ENCODE measurements at places on chromosomes 2 and 18. TPM values are rescaled to one million over a fixed set of nuclear protein-coding genes. Genes with fewer than 3 reads are reported as not detected.

Gene SP140
- 2.2 TPM for polyA plus RNA-seq

Gene DPP10
- polyA plus RNA-seq, result 17.3 TPM

- H3K4me1 ChIP-seq, result peaks cover 3% of the 10 kb centered on the region
- H3K27me3 ChIP-seq, result no peaks in the 10 kb centered on the region
- H3K27ac ChIP-seq, result no peak overlapping the region
- no peaks in the 10 kb centered on the region for H3K36me3 ChIP-seq
- no peak overlapping the region for H3K4me3 ChIP-seq
- no peak for DNase-seq
Observed at GRCh38 chr2:59680863-59681262, 872.6 kb downstream of the BCL11A start.

Gene MALL
- 147 TPM for polyA plus RNA-seq

Gene SLC16A14
- 1.9 TPM for polyA plus RNA-seq

DNA sequence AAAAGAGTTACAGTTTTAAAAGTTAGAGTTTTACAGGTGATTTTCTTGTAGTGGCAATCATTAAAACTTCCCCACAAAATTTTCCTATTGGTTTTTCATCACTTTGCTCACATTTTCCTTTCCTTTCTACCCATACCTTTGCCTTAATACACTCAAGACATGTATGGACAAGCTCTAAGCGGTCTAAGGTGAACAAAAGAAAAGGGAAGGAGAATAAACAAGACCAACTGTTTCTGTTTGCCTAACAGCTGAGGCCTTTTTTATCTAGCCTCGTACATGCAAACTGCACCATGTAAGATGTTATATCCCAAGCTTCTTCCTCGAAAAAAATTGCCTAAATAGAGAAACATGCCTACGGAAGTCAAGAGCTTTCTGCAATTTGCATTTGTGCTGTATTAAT lies 33.9 kb upstream of the TBC1D8 start:
- no peak overlapping the region for H3K4me3 ChIP-seq
- H3K36me3 ChIP-seq, result no peaks in the 10 kb centered on the region
- H3K27ac ChIP-seq, result no peak overlapping the region
- no peaks in the 10 kb centered on the region for H3K4me1 ChIP-seq
- DNase-seq, result no peak

DNA sequence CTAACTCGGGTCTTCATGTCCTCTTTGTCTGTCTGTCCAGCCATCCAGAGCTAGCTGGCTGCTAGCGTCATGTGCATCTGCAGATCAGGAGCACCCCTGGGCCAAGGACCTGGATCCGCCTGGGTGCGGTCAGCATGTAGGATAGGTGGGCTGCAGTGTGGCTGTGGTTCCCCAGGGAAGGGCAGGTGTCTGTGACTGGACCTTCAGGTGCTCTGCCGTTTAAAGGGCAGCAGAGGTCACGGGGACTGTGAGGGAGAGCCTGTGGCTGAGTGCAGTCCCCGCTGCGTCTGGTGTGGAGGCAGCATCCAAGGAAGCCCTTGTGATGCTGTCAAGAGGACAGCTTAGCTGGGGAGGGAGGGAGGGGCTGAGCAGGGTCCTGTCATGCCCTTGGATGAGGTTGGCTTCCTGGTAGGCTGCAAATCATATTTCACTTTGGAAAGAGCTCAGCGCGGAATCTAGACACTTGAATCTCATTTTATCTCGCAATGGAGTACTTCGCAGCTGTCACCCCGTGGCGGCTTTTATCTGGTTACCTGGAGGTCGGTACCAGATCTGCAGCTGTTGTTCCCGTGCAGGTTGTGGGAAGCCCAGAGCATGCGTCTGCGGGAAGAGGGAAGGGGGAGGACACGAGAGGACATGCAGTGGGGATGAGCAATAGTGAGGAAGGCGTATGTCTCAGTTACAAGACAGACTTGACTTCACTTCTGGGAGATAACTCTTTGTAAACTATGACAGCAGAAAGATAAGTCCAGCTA lies 5.9 kb upstream of the RALB start:
- peaks cover 59% of the 10 kb centered on the region for H3K4me1 ChIP-seq
- no peaks in the 10 kb centered on the region for H3K27me3 ChIP-seq
- H3K27ac ChIP-seq, result peak overlapping the region; percentile 81

GRCh38 chr2:72995430-72996116 lies 75.9 kb downstream of the SFXN5 start:
- no peak for DNase-seq
- H3K36me3 ChIP-seq, result peaks cover 15% of the 10 kb centered on the region
- peaks cover 12% of the 10 kb centered on the region for H3K4me1 ChIP-seq
- H3K27ac ChIP-seq, result no peak overlapping the region

- H3K27ac ChIP-seq, result peak overlapping the region; percentile 84
- H3K4me1 ChIP-seq, result peaks cover 9% of the 10 kb centered on the region
- peak overlapping the region; percentile 80 for H3K4me3 ChIP-seq
- H3K36me3 ChIP-seq, result no peaks in the 10 kb centered on the region
- peak; percentile 22 for DNase-seq
Observed at GRCh38 chr18:50193796-50194630, 934 bp downstream of the MYO5B start.

- H3K27ac ChIP-seq, result no peak overlapping the region
- H3K36me3 ChIP-seq, result peaks cover 31% of the 10 kb centered on the region
- H3K4me3 ChIP-seq, result no peak overlapping the region
- H3K27me3 ChIP-seq, result no peaks in the 10 kb centered on the region
Observed at GRCh38 chr2:6856548-6856920, 9.2 kb downstream of the CMPK2 start.

- H3K36me3 ChIP-seq, result peaks cover 4% of the 10 kb centered on the region
- H3K27ac ChIP-seq, result peak overlapping the region; percentile 95
- no peak for DNase-seq
- peaks cover 6% of the 10 kb centered on the region for H3K4me1 ChIP-seq
- H3K27me3 ChIP-seq, result no peaks in the 10 kb centered on the region
- H3K4me3 ChIP-seq, result peak overlapping the region; percentile 88
Observed at GRCh38 chr2:148021886-148022285, 995 bp downstream of the MBD5 start.

Gene CEP192
- 27.9 TPM for polyA plus RNA-seq

Gene EMX1
- polyA plus RNA-seq, result 0.22 TPM

GRCh38 chr2:72605836-72606442 lies 219.9 kb downstream of the EXOC6B start:
- no peaks in the 10 kb centered on the region for H3K36me3 ChIP-seq
- no peaks in the 10 kb centered on the region for H3K27me3 ChIP-seq
- H3K4me1 ChIP-seq, result no peaks in the 10 kb centered on the region
- H3K4me3 ChIP-seq, result no peak overlapping the region
- H3K27ac ChIP-seq, result no peak overlapping the region

- H3K36me3 ChIP-seq, result no peaks in the 10 kb centered on the region
- H3K4me1 ChIP-seq, result no peaks in the 10 kb centered on the region
- no peaks in the 10 kb centered on the region for H3K27me3 ChIP-seq
- no peak for DNase-seq
Observed at GRCh38 chr2:81767187-81767912, 1462.8 kb upstream of the LRRTM1 start.

- DNase-seq, result no peak
- H3K27ac ChIP-seq, result no peak overlapping the region
- H3K4me3 ChIP-seq, result no peak overlapping the region
- H3K27me3 ChIP-seq, result no peaks in the 10 kb centered on the region
Observed at GRCh38 chr18:29652797-29653196, 1389.7 kb downstream of the DSC3 start.

Gene TLX2
- 5.0 TPM for polyA plus RNA-seq

Gene ADAM23
- polyA plus RNA-seq, result 3.3 TPM

DNA sequence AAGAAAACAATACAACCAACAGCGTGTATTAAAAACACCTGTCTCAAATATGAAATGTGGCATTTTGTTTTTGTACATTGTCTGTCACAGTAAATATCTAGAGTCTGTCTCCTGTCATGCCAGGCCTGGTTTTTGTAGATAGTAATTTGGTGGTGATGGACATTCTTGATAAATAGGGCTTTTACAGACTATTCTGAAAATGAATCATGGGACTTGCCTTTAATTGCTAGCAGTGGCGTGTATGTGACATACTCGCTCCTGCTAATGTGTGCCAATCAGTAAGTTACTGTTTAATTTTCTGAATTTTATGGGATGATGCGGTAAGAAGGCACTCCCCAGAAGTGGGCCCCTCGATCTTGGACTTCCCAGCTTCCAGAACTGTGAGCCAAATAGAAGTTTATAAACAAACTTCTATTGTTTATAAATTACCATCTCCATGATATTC lies 83.7 kb downstream of the TANC1 start:
- no peaks in the 10 kb centered on the region for H3K36me3 ChIP-seq
- no peak overlapping the region for H3K27ac ChIP-seq
- no peaks in the 10 kb centered on the region for H3K4me1 ChIP-seq
- no peak overlapping the region for H3K4me3 ChIP-seq
- no peaks in the 10 kb centered on the region for H3K27me3 ChIP-seq
- DNase-seq, result peak; percentile 28

GRCh38 chr2:54955358-54956110 lies 94.7 kb downstream of the RTN4 start:
- no peaks in the 10 kb centered on the region for H3K36me3 ChIP-seq
- H3K4me3 ChIP-seq, result no peak overlapping the region
- peaks cover 7% of the 10 kb centered on the region for H3K4me1 ChIP-seq
- no peaks in the 10 kb centered on the region for H3K27me3 ChIP-seq
- H3K27ac ChIP-seq, result no peak overlapping the region

GRCh38 chr2:12203528-12203927 lies 457.1 kb downstream of the LPIN1 start:
- H3K27ac ChIP-seq, result no peak overlapping the region
- no peak overlapping the region for H3K4me3 ChIP-seq
- no peak for DNase-seq
- H3K27me3 ChIP-seq, result no peaks in the 10 kb centered on the region

GRCh38 chr2:132439703-132440398 lies 23.2 kb downstream of the GPR39 start:
- DNase-seq, result peak; percentile 69
- H3K4me3 ChIP-seq, result no peak overlapping the region
- H3K36me3 ChIP-seq, result no peaks in the 10 kb centered on the region
- H3K27ac ChIP-seq, result peak overlapping the region; percentile 37
- peaks cover 16% of the 10 kb centered on the region for H3K4me1 ChIP-seq

- no peak for DNase-seq
- no peak overlapping the region for H3K27ac ChIP-seq
- H3K4me3 ChIP-seq, result no peak overlapping the region
- H3K36me3 ChIP-seq, result no peaks in the 10 kb centered on the region
Observed at GRCh38 chr2:28979576-28980366, 1.3 kb upstream of the TOGARAM2 start.

Gene CROCC2
- 0.09 TPM for polyA plus RNA-seq

DNA sequence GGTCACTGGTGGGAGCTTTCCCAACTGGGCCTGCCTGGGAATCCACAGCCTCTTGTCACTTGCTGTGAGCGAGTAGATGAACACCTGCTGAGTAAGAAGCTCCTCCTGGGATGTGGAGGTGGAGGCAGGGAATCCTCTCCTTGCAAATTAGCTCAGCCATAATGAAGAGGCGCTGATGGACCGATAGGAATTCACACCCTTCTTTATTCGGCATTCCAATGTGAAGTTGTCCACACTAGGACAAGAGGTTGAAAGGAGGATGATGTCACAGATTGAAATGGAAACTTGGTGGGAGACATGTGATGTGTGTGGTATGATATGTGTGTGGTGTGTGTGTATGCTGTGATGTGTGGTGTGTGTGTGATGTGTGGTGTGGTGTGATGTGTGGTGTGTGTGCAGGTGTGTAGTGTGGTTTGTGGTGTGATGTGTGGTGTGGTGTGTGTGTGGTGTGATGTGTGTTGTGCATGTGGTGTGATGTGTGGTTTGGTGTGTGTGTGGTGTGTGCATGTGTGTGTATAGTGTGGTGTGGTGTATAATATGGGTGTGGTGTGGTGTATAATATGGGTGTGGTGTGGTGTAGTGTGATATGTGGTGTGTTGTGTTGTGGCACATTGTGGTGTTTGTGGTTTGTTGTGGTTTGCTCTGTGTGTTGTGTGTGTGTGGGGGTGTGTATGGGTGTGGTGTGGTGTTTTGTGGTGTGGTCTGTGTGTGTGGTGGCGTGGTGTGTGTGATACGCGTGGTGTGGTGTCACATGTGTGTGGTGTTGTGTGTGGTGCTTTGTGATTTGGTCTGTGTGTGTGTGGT lies 216.4 kb downstream of the BCL2 start:
- no peaks in the 10 kb centered on the region for H3K27me3 ChIP-seq
- no peak overlapping the region for H3K4me3 ChIP-seq
- peaks cover 36% of the 10 kb centered on the region for H3K4me1 ChIP-seq

DNA sequence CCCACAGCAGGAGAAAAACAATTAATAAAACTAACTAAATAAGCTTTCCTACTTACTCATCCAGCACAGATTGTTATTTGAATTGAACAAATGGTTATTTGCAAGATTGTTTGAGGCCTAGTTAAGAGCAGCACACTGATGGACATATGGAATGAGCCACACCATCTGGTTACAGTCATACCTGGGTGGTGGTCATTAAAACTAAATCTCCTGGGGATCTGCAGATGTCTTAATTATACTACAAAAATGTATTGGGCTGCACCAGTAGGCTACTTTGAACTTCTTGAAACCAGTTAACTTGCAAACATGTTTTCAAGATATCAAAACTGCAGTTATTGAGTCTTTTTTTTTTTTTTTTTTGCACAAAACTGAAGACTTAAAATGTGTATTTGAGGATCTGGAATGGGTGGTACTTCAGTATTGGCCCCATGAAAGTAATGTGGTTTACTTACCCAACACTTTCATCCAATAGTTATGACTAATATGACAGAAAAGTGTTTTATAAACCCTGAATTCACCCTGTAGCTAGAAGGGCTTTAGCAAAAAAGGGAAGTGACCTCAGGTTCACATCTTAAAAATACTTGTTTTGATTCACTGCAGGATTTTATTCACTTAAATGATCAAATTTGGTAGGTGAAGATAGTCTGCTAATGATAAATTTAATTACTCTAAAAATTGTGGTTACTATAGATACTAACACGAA lies 10.8 kb downstream of the AGFG1 start:
- H3K4me3 ChIP-seq, result no peak overlapping the region
- H3K27me3 ChIP-seq, result no peaks in the 10 kb centered on the region
- no peaks in the 10 kb centered on the region for H3K36me3 ChIP-seq
- no peak overlapping the region for H3K27ac ChIP-seq
- DNase-seq, result no peak
- peaks cover 7% of the 10 kb centered on the region for H3K4me1 ChIP-seq

GRCh38 chr2:160402997-160403979 lies 90.3 kb downstream of the RBMS1 start:
- H3K4me1 ChIP-seq, result no peaks in the 10 kb centered on the region
- no peak overlapping the region for H3K27ac ChIP-seq
- H3K27me3 ChIP-seq, result peaks cover 5% of the 10 kb centered on the region
- no peak for DNase-seq
